A549 treated with dexamethasone at 1 μM for 4 hours (cell line): ENCODE measurements at places on chromosomes 1 and 21. TPM values are rescaled to one million over a fixed set of nuclear protein-coding genes. Genes with fewer than 3 reads are reported as not detected.

Gene GPR25
- total RNA-seq: not detected in 5 replicates

Gene ARMH1
- total RNA-seq: 0.35 to 1.2 TPM (median 0.71 TPM) in 5 replicates

Gene KRTAP11-1
- 0.09 TPM in 1 of 5 replicates, not detected in the others for total RNA-seq

Gene CHRM3
- total RNA-seq: 0.02 to 0.14 TPM (median 0.04 TPM) in 5 replicates
